ENCODE measurements at places on chromosomes 2 and 18.
A peak's percentile ranks its signal among the peaks of the same experiment; 100 is the strongest.

DNA sequence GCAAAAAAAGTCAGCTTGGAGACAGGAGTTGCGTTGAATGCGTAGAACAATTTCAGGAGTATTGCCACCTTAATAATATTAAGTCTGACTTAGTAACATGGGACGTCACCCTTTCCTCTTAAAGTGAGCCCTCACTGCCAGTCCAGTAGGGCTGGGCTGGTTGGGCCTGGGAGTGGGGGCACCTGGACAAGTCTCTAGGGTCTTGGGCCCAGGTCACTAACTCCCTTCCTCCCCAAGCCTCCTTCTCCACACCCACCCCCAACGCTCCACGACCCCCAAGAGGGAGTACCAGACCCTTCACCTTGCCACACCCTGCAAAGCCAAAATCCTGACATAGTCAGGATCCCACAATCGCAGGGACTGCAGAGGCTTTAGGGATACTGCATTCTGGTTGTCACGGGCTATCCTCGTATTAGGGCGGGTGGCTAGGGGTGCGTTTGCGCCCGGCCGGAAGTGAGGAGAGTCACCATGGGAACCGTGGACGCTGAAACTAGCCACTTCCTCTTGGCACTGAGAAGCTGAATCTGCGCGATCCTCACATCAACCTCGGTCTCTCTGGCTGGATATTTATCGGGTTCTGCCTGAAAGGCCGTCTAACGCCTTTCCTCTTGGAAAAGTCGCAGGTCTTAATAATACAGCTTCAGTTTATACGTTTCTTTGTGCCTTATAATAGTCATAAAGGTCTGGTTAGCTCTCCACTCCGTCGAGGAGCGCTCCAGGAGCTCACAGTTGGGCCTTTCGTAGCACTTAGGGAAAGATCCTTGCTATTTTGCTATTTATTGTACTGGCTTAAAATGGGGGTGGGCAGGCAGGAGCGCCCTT lies 10.3 kb upstream of the CXXC1 start:
- no peak for DNase-seq

GRCh38 chr2:178870703-178871102 lies 63.5 kb upstream of the TTN start:
- no peak for DNase-seq

DNA sequence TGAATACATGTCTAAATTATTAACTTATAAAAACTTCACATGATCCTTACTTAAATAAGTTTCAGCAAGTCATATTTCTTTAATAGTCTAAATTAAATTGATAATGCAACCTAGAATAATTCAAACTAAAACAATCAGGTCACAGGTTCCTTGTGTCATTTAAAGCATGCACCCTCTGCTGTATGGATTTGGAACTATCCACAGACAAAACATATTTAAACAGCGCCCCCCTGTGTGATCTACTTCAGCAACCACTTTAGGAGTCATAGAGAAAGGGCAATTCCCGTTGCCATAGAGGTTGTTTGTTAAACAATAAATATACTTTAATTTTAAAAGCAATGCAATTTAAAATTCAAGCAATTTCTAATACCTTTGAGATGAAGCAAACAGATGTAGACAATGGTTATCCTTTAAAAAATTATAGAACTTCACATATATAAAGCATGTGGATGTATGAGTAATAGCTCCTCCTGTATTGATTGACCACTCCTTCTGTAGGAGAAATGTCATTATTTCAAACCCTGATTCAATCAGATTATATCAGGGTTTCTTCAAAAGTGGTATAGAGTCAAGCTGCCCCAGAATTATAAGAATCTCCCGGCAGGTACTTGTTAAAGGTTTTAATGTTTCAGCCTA lies 21.2 kb downstream of the GRB14 start:
- peak; percentile 62 for DNase-seq

GRCh38 chr2:130183512-130184373 lies 1.7 kb downstream of the MZT2B start:
- no peak for DNase-seq

- no peak for DNase-seq
Observed at GRCh38 chr2:238955648-238956531, 108.0 kb downstream of the TWIST2 start.

- no peak for DNase-seq
Observed at GRCh38 chr18:36284268-36284667, 13.2 kb upstream of the FHOD3 start.

GRCh38 chr2:236360496-236360895 lies 96.3 kb upstream of the ASB18 start:
- no peak for DNase-seq

DNA sequence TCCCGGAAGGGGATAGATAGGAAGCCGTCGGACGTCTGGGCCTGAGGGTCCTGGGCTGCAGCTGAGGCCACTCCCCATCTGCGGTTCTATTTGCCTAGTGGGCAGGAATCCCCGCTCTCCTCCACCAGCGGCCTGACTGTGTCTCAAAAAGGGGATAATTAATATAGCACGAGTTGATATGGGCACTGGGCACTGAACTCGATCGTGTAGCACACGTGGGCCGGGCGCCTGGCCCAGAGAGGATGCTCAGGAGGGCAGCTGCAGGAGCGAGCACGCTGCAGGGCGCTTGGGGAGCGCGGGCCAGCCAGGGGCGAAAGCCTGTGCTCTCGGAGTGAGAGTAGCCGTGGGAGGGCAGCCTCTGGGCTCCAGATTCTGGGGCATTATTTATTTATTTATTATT lies 8.8 kb upstream of the GBX2 start:
- DNase-seq = no peak

DNA sequence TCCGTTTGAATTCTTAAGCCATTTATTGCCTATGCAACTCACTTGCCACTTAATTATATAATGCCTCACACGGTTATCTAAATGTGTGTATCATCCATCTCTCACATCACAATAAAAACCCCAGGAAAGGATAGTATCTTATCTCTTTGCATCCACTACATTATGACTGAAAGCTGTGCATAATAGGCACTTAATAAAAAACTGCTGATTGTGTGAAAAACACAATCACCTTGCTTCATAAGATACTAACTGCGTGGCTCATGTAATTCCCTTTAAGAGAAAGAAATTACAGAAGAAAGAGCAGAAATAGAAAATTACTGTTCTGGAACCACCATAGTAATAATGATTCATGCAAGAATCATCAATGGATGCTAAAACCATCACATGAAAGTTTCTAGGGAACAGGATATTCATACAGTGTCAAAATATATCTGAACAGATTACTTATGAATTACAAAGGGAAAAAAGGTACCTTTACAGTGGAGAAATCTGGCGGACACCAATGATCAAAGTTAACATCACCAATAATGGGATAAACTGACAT lies 29.3 kb downstream of the CUL3 start:
- no peak for DNase-seq

DNA sequence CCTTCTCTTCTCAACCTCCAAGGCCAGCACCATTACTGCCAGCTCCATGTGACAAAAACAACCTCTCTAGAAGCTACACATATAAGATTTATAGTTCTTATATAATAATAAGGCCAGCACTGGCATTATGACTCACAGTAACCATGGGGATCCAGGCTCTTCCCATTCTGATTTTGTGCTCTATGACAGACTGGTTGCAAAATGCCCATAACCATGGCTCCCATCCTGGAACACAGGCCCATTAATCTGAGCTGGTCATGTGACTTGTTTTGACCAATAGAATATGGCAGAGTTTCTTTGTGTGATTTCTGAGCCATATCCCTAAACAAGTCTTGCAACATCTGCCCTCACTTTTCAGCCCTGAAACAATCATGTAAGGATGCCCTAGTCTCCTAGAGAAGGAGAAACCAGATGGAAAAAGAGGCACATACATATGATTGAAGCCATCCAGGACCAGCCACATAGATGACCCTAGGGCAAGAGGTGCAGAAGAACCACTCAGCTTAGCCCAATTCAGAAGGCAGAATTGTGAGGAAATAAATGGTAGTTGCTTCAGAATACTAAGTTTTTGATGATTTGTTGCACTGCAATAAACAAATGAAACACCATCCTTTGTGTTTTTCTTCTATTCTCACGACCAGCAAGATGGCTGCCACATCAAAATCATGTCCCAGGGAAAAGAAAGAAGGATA lies 173.9 kb downstream of the SUCLG1 start:
- no peak for DNase-seq

GRCh38 chr2:37149626-37150322 lies 7.0 kb downstream of the EIF2AK2 start:
- no peak for DNase-seq

DNA sequence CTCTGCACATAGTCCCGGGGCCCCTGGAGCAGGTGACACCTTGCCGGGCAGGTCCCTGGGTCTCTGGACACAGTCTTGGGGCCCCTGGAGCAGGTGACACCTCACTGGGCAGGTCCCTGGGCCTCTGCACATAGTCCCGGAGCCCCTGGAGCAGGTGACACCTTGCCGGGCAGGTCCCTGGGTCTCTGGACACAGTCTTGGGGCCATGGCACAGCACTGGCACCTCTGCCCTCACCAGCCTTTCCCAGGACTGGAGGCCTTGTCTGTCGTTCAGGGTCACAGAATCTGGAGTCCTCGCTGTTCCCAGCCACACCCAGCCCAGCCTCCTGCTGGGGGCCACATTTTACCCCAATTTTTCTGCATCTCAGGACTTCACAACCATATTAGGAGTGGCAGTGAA lies 2.2 kb downstream of the TPO start:
- no peak for DNase-seq

DNA sequence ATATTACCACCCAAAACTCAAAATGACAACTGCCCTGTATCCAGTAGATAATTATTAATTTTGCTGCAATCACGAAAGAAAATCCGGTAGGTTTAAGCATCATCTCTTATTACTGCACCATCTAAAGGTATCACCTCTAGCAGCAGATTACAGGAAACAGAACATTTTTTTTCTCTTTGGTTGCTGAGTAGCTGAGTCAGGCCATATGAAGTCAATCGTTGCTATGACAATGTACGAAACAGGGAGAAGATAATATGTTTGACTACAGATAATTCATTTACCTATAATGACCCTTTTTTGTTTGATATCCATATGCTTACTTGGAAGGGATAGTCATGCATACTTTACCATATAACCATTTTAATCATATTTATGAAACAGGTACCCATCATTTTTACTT lies 831.6 kb upstream of the CHAC2 start:
- no peak for DNase-seq

GRCh38 chr2:232097758-232098157 lies 136.2 kb downstream of the DIS3L2 start:
- no peak for DNase-seq

- DNase-seq = no peak
Observed at GRCh38 chr2:239236808-239237205, 164.0 kb downstream of the HDAC4 start.

- DNase-seq = no peak
Observed at GRCh38 chr2:201126308-201127151, 10.6 kb downstream of the CFLAR start.

GRCh38 chr18:21230436-21230835 lies 11.6 kb upstream of the GREB1L start:
- DNase-seq = no peak

DNA sequence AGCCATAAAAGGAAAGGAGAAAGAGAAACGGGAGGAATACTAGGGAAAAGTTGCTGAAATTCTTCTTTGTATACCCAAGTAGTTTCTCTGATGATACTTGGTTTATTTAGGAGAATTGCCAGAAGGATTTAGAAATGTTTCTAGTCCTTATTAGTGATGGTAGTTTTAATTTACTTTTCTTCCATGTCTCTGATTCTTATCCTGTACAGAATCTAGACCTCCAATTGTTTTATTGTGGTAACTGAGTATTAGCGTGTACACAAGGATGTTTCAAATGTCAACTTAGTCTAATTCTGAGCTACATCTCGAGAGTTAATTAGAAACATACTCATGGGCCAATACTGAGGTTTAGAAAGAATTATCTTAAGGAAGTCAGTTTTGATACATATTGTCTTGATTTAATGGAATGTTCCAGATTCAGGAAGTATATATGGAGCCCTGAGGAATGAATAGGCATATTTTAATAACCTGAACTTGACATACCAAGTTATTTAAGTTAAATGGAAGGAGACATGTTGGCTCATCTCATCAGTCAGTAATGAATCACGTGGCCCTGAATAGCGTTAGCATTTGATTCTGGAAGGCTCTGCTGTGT lies 219.6 kb downstream of the LTBP1 start:
- DNase-seq = no peak
